ENCODE measurements at places on chromosomes 1 and 21. TPM values are rescaled to one million over a fixed set of nuclear protein-coding genes. Genes with fewer than 3 reads are reported as not detected.

The IFNLR1 gene
- total RNA-seq = 6.1 TPM

The GJA5 gene
- total RNA-seq = 4.0 TPM

The TDRD5 gene
- 0.81 TPM for total RNA-seq

The GRIK3 gene
- total RNA-seq = 0.42 TPM

The CR1 gene
- total RNA-seq = 0.78 TPM

The AK4 gene
- total RNA-seq = 7.8 TPM

The MRPL24 gene
- total RNA-seq = 24.6 TPM

The C4BPA gene
- total RNA-seq = not detected

The PRPF38A gene
- 31.3 TPM for total RNA-seq

The TFF2 gene
- 14.3 TPM for total RNA-seq

The IVL gene
- total RNA-seq = not detected

The ARMH1 gene
- total RNA-seq = 1.3 TPM

DNA sequence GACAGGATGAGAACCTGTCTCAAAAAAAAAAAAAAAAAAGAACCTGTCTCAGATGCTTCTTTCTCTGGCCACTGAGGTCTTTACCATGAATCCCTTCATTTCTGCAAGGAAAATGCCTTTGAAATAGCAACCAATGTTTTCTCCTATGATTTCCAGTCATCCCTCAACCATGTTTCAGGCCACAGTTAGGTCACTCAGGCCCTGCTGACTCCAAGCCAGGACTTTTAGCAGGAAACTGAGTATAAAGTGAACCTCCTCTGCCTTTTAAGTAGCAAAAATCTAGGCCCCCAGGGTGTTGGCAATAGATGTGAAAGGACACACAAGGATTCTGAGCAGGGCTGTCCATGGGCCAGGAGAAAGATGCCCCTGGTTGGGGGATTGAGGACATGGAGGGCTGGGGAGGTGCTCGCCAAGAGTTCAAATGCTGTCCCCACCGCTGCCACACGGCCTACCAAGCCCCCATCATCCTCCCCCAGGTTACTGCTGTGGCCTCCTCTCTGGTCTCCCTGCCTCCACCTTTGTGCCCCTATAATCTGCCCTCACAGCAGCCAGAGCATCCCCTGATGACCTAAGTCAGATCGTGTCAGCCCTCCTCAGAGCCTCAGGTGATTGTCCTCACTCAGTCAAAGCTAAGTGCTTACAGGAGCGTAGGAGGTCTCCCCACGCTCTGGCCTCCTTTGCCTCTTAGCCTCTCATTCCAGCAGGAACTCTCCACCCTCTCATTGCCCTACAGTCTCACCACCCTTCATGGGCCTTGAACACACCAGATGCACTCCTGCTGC, 54.6 kb downstream of the MATN1 start:
- DNase-seq = no peak

DNA sequence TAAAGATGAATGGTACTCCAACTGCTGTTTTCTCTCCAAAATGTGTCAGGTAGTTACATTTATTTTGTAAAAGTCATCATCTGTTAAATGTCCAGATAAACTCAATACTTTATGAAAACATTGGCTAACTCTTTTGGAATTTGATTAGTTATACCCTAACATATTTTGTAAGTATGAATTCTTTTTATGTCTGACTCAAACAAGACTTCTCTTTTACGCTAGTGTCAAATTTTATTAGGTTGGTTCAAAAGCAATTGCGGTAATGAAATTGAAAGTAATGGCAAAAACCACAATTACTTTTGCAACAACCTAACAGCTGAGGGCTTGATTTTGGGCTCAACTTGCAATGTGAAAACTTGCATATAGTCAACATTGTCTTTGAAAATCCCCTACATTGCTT, 41.0 kb upstream of the USP25 start:
- no peak for DNase-seq

DNA sequence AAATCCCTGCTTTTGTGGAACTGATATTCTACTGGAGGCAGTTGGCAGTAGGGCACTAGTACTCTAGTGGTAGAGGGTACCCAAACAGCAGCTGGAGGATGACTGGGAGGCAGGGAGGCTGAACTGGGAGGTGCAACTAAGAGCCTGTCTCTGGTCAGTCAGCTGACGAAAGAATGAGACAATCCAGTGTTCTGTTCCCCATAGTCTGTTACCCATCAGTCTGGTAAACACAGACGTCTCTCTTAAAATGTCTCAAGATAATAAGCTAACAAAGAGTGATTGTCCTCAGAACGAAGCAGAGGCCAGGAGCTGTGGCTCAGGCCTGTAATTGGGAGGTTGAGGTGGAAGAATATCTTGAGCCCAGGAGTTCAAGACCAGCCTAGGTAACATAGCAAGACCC, 30.4 kb downstream of the TFAP2E start:
- DNase-seq = no peak

GRCh38 chr1:240701412-240701811, 89.5 kb upstream of the GREM2 start:
- no peak for DNase-seq

DNA sequence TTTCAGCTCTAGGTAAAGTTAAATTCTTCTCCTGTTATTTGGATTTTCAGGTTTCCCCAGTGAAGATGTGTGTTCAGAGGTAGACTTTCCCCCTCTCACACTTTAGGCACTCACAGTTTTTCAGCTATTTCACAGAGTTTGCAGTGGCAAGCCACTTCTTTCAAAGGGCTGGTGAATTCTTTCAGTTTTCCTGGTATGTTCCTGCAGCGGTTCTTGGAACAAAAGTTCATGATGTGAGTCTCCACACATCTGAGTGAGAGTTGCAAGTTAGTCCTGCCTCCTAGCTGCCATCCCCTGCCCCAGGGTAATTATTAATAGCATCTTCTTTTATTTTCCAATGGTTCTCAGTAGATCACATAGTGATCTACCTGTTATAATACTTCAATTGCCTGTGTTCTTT, 27.3 kb upstream of the CD84 start:
- DNase-seq = no peak

DNA sequence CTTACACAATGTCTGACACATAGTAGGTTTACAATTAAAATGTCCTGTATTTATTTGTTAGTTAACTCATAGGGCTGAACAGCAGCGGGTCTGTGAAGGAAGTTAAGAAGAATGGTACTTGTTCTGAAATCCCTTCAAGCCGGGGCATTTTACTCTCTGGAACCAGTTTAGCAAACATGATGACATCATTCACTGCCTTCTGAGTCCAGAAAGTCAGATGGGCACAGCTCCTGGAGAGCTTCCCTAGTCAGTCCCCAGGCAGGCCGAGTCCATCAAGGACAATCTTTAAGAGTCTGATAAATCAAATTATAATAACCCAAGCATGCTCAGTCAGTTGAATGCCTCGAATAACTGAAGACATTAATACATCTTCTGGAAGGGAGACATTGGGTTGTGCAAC, 125.4 kb upstream of the DAB1 start:
- DNase-seq = no peak

GRCh38 chr1:235883261-235883927, 16.7 kb upstream of the LYST start:
- DNase-seq = peak; percentile 87

DNA sequence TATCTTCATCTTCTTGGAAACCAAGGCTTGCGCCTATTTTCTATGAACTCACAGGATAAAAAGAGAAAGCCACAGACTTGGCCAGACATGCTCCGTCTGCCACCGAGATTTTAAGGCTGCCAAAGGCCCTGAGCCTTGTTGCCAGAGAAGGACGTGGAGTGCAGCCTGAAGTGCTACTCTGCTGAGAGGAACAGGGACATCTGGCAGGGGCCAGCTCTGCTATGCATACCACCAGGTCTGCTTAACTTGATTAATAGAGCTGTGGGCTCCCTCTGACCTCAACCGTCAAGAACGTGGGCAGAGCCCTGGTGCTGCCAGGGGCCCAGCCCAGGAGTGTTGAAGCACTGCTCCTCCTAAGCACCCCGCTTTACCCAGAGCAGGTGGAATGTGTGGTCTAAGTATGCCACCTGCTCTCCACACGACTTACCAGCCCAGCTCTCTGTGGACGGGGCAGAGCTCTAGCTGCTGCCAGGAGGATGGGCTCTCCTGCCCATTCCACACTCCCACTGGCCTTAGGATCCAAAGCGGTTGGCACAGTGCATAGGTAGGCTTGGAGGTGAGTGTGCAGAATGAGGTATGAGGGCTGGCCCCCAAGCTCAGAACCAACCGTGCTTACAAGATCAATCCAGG, 10.6 kb downstream of the HCRTR1 start:
- peak; percentile 98 for DNase-seq

GRCh38 chr1:158638146-158638545, 33.1 kb downstream of the OR10Z1 start:
- DNase-seq = no peak

DNA sequence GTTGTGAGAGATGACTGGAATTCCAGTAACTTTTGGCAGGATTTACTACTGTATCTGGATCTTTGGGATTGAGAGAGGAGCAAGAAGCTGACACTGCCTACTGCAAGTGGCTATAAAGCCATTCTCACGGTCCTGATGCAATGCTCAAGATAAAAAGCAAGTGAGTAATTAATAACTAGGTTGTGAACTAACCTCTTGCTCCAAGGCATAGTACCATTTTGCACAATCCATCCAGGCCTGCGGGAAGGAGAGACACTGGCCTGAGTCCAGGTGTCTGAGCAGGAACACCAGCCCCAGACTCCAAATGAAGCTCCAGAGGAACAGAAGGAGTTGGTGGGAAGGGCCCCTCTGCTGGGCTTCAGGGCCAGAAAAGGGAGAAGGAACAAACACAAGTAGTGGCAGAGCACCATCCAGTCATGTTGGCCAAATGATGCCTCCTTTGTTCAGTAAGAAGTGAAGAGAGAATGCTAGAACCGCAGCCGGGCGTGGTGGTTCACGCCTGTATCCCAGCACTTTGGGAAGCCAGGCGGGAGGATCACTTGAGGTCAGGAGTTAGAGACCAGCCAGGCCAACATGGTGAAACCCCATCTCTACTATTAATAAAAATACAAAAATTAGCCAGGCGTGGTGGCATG, 9.9 kb upstream of the SLC45A3 start:
- no peak for DNase-seq

DNA sequence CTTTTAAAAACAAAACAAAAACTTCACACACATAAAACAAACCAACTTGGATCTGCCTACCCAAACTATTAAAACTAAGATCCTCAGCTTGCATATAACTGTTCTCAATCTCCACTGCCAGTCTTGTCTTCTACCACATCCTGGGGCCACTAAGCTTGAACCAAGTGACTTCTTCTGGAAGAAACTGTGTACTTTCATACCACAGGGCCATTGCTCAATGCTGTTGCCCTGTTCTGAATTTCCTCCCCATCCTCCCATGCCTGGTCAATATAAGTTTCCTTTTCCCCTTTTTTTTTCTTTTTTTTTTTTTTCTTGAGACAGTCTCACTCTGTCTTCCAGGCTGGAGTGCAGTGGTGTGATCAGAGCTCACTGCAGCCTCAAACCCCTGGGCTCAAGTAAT, 109.9 kb downstream of the KIAA0319L start:
- DNase-seq = no peak

- DNase-seq = no peak
Observed at GRCh38 chr1:167022384-167022783, 33.3 kb downstream of the MAEL start.

GRCh38 chr1:183609313-183609712, 19.1 kb upstream of the NCF2 start:
- no peak for DNase-seq

DNA sequence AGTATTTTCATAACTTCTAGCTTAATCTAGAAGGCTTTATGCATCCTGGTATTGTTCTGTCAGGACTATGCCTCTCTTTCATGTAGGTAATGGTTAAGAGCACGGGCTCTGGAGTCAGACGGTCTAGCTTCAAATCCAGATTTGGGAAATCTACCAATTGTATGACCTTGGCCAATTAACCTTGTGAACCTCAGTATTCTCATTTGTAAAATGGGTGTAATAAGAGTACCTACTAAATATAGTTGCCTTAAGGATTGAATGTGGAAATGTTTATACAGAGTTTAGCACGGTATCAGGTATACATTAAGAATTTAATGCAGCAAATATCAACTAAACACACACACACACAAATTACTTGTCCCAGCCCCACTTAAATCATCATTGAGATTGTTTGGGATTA, 97.3 kb upstream of the RAB3GAP2 start:
- no peak for DNase-seq

DNA sequence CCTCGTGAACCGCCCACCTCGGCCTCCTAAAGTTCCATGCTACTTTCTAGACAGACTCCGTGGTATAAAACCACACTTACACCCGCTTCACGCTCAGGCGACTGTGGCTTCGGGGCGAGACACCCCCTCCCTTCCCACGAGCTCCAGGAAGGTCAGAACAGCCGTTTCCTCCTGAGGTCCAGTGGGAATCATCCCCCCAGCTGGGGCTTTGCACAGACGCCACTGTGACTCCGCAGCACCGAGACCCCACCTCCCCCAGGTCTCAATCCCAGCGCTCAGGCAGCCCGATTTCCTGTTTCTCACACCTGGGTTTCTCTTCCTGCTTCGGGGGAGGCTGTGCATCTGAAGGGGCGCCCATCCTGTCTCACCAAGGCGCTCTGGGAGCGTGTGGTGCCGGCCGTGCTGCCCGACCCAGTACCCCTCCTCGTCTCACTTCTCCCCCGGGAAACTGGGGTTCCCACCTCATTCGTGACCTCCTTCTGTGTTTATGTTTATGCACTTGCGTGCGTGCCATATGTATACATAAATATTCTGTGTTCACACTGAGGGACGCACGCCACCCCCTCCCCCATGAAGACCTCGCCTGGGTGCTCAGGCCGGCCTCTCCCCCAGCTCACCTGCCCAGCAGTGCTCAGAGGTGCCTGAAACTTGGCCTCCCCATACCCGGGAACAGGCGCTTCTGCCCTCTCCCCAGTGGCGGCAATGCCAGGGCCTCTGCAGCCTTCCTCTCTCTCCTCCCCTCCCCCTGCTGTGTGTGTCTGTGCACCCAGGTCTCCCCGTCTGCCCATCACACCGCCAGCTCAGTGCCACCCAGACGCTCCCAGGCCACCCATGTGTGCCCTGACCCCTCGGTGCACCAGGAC, 14.6 kb downstream of the SLC35E2B start:
- DNase-seq = no peak

Data from thyroid gland (tissue), 4 donors.